ENCODE measurements at places on chromosomes 2 and 18.

- DNase-seq: no peak
Measured at GRCh38 chr18:26993568-26993967, 128.1 kb upstream of the AQP4 start.

GRCh38 chr2:14872779-14873325, 240.3 kb downstream of the LRATD1 start:
- DNase-seq: no peak

DNA sequence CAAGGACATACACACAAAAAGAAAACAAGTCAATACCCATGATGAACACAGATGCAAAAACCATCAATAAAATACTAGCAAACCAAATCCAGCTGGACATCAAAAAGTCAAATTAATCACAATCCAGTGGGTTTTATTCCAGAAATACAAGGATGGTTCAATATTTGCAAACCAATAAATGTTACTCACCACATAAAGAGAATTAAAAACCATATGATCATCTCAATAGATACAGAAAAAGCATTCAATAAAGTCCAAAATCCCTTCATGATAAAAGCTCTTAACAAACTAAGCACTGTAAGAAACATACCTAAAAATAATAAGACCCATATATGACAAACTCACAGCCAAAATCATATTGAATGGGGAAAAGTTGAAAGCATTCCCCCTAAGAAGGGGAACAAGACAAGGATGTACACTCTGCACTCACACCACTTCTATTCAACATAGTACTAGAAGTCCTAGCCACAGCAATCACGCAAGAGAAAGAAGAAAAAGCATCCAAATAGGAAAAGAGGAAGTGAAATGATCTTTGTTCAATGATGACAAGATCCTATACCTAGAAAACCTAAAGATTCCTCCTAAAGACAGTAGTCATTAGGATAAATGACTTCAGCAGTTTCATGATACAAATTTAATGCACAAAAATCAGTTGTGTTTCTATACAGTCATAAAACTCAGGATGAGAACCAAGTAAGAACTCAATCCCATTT, 62.6 kb downstream of the TRAPPC8 start:
- DNase-seq: no peak

- DNase-seq: no peak
Measured at GRCh38 chr2:188767176-188767575, 207.0 kb upstream of the COL3A1 start.

GRCh38 chr2:77207331-77207730, 314.8 kb downstream of the LRRTM4 start:
- DNase-seq: no peak

DNA sequence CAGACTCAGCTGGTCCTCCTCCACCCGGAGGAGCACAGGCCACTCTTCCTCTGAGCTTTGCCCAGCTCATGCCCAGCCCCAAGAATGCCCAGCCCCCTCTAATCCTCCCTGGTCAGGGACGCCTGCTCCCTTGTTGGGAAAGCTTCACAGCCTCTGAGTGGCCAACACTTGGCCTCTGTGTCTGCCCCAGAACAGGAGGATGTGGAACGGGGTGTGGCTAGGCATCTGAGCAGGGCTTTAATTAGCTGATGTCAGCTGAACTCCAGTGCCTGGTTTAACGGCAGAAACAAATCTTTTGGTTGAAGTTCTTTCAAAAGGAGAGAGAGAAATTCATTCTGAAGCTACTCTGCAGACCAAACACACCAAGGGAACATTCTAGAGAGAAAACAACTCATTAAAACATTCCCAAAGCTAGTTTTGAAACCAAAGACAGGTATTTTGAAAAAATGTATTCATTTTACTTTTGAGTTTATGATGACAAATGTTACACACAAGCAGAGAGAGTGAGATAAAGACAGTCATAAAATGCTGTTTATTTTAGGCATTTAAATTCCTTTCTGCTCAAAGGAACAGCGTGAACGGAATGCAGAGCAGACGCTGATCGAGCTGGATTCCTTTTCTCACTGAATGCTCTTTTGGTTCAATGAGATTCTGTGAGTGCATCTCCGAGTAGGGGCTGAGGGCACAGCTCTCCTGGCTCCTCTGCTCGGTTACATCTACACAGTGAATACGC, 63.8 kb downstream of the RTP5 start:
- no peak for DNase-seq
